Body of pancreas (tissue), 4 donors: ENCODE measurements at places on chromosomes 6 and 20.

GRCh38 chr6:137013738-137014602 lies 30.8 kb downstream of the IL20RA start:
- H3K4me1 ChIP-seq, result peaks cover 14% of the 10 kb centered on the region
- no peaks in the 10 kb centered on the region for H3K36me3 ChIP-seq
- no peaks in the 10 kb centered on the region for H3K27me3 ChIP-seq
- no peak overlapping the region for H3K27ac ChIP-seq
- DNase-seq, result peak; percentile 33

GRCh38 chr6:101845172-101845571 lies 451.7 kb downstream of the GRIK2 start:
- H3K4me3 ChIP-seq, result no peak overlapping the region
- H3K36me3 ChIP-seq, result no peaks in the 10 kb centered on the region
- no peaks in the 10 kb centered on the region for H3K4me1 ChIP-seq

DNA sequence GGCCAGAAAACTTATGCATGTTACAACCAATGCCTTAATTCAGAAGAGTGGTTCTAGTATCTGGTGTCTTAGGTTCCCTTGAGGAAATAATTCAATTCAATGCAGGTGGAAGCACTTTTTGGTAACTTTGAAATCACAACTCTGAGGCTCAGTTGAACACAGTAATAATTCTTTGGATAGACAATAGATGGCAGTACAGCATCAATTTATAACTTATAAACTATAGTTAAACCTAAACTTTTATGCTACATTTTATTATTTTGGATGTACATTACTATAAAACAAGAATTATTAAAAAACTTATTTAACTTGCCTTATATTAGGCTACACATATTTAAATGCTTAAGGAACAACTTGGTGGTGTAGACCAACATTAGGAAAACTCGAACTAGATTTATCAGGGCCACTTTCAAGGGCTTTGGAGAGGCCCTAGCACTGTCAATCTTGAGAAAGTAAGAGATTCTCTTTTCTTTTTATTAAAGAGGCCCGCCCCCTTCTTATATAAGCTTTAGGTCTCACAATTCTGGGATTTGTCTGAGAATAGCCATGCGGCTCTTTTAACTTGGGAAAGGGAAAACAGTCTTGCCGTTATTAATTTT lies 85.9 kb downstream of the CRYBG1 start:
- no peaks in the 10 kb centered on the region for H3K27me3 ChIP-seq
- H3K4me3 ChIP-seq, result no peak overlapping the region
- H3K36me3 ChIP-seq, result no peaks in the 10 kb centered on the region
- H3K4me1 ChIP-seq, result no peaks in the 10 kb centered on the region
- H3K27ac ChIP-seq, result no peak overlapping the region

GRCh38 chr20:50039706-50040431 lies 57.1 kb downstream of the SNAI1 start:
- no peaks in the 10 kb centered on the region for H3K27me3 ChIP-seq
- H3K4me3 ChIP-seq, result no peak overlapping the region
- DNase-seq, result no peak
- no peaks in the 10 kb centered on the region for H3K4me1 ChIP-seq
- no peaks in the 10 kb centered on the region for H3K36me3 ChIP-seq
- H3K27ac ChIP-seq, result no peak overlapping the region
